ENCODE measurements at places on chromosomes 16 and 17.

- DNase-seq: no peak
Measured at GRCh38 chr16:55471448-55472097, 7.4 kb upstream of the MMP2 start.

DNA sequence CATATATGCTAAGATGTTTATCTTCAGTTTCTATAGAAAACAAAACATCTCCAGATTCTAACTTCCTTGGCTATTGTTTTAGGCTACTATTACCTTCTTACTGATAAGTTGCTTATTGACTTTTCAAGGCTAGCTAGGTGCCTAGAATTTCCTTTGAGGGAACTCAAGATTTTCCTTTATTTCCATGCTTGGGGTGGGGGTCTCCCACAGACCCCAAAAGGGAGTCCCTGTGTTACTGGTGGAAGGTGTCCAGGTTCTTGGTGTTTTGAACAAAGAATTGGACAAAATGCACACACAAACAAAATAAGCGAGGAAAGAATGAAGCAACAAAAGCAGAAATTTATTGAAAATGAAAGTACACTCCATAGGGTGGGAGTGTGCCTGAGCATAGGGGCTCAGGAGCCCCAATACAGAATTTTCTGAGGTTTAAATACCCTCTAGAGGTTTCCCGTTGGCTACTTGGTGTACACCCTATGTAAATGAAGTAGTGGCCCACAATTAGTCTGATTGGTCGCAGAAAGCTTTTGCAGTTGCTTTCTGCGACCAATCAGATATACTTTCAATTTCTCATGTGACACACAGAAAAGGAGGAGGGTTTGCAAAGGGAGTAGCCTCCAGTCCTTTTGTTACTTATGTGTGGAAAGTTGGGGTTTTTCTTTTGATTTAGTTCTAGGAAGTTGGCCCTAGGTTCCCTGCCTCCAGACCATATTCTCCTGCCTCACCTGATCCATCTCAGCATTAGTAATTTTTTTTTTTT is 67.5 kb downstream of the MARF1 start:
- no peak for DNase-seq

DNA sequence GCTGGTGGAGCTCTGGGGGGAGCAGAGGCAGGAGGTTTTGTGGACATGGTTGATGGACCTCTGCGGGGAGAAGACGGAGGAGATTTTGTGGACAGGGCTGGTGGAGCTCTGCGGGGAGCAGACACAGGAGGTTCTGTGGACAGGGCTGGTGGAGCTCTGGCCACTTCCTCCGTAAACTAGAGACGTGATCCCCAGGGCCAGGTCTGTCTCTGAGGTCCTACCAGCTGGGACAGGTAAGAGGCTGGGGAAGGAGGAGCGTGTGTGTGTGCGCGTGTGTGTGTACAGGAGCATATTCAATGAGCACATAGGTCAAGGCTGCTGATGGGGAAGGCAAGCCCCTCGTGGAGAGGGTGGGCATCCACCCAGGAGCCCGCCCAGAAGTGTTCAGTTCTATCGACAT is 20.6 kb downstream of the RPH3AL start:
- DNase-seq: no peak

GRCh38 chr16:58853854-58854791 is 120.0 kb upstream of the GOT2 start:
- DNase-seq: no peak

GRCh38 chr17:27947005-27947406 is 53.8 kb upstream of the LYRM9 start:
- peak; percentile 76 for DNase-seq

GRCh38 chr17:49576088-49576916 is 631 bp downstream of the NXPH3 start:
- peak; percentile 26 for DNase-seq

- DNase-seq: no peak
Measured at GRCh38 chr17:47013341-47013740, 34.3 kb upstream of the RPRML start.

- no peak for DNase-seq
Measured at GRCh38 chr17:19973156-19973555, 4.5 kb downstream of the AKAP10 start.

DNA sequence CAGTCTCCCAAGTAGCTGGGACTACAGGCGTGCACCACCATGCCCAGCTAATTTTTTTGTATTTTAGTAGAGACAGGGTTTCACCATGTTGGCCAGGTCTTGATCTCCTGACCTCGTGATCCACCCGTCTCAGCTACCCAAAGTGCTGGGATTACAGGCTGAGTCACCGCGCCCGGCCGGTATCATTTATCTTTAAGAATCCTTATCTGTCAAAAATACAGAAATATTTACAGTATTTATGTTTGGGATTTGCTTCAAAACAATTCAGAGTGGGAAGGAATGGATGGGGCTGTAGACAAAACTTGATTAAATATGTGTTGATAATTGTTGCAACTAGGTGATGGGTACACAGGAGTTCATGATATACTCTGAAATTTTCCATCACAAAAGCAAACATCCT is 2.9 kb downstream of the BECN1 start:
- DNase-seq: no peak

DNA sequence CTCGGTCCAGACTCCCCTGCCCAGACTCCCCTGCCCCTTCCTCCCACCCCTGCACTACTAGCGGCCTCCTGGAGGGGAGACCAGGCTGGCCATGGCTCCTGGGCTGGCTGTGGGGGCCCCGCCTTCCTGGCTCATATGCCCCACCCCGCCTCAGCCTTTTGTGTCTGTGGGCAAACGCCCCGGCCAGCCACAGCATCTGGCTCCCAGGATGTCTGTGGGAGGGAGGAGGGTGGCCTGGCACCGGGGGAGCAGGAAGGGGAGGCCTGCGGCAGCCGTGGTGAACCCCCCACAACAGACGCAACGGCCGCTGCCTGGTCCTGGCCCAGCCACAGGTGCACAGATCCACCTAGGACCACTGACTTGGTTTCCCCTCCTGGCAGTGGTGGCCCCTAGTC is 32.9 kb downstream of the BAHCC1 start:
- peak; percentile 65 for DNase-seq

DNA sequence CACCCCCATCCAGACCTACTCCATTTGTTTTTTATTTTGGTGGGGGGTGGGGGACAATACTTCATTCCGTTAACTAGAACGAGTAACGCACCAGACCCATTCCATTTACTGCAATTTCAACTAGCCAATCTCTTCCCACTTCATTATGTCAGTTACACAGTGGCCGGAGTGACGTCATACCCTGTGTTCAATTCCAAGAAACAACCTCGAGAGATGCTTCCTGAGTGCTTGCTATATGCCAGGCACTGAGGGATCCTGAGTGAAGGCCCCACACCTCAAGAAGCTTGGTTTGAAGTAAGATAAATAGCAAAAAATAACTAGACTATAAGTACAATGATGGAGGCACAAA is 9.1 kb upstream of the SIAH1 start:
- no peak for DNase-seq

DNA sequence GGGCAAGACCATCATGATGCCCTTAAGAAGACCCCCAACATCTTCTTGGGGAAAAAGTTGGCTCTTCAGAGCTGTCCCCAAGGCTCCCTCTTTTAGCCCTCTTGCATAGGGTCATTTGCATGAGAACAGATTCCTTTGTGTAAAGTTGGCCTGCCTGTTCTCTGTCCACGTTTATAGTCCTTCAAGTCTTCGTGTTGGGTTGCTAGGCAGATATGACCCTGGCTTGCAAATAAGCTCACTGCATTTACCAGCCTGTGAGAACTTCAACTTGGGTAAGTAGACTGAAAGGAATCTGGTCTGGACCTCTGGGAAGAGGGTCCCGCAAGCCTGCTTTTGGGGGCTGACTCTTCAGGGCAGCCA is 2.9 kb downstream of the ARSG start:
- DNase-seq: no peak

GRCh38 chr16:79206889-79207288 is 393.6 kb downstream of the MAF start:
- DNase-seq: no peak

- DNase-seq: peak; percentile 85
Measured at GRCh38 chr17:68435876-68436842, 21.1 kb downstream of the WIPI1 start.

DNA sequence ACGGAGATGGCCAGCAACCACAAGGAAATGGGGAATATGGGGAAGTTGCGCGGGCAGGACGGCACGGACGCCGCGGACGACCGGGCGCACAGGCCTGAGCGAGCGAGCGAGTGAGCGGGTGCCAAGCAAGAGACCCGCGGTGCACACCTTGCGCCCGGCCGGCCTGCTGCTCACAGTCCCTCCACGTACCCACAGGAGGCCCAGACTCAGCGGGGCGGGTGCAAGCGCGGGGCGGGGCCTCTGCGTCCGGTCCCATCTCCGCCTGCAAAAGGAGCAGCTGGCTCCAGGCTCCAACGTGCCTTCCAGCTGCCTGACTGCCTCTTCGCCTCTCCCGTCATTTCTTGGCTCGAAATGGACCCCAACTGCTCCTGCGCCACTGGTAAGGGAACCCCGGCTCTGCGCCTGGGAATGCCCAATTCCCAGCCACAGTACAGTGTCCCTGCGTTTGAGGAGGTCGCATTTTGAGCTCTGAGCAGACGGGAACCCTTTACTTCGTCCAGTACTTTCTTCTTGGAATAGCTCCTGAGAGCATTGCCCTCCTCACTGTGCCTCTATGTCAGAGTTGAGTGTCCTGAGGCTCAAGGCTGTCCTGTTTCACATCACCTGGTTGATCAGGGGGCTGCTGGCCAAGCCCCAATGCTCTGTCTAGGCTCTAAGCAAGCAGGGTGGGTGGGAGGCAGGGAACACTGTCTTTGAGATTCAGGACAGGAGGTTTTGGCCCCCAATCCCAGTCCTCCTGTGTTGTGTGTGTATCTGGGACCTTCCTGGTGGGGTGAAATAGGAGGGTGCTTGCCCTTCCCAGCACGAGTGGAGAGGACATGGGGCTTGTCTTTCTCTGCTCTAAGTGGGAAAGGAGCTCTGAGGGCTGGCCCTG is 8.1 kb upstream of the MT1E start:
- no peak for DNase-seq

DNA sequence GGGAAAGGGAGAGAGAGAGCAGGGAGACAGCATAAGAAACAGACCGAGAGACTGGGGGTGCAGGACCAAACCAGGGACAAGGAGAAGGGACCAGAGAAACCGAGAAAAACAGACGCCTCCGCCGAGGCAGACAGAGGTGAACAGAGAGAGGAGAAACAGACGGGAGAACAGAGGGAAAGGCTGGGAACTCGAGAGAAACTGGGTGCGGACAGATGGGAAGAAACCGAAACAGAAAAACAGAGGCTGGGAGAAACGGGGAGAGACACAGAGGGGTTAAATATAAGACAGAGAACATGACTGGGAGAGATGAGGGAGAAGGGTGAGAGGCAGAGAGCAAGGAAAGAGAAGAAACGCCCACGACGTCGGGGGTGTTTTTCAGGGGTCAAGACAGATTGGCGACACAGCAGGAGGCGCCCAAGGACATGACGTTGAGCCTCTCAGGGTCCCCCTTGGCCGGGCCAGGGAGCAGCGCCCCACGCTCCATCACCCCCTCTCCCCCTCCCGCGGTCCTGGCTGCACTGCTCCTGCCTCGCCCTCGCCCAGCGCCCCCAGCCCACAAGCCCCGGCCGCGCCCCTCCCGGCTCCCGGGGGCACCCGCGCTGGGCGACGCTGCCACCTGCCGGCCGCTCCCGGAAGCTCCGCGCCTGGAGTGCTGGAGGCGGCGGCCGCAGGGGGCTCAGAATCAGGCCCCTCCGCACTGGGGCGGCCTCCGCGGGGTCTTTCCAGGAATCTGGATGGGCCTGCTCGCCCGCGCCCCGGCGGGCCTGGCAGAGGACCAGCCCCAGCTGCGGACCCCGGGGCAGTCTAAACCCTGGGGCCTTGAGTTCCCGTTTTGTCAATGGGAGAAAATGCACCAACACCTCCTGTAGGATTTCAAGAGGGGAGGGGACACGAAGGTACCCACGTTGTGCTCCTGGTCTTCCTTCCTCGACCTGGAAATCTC is 1.3 kb upstream of the TMEM92 start:
- peak; percentile 82 for DNase-seq

DNA sequence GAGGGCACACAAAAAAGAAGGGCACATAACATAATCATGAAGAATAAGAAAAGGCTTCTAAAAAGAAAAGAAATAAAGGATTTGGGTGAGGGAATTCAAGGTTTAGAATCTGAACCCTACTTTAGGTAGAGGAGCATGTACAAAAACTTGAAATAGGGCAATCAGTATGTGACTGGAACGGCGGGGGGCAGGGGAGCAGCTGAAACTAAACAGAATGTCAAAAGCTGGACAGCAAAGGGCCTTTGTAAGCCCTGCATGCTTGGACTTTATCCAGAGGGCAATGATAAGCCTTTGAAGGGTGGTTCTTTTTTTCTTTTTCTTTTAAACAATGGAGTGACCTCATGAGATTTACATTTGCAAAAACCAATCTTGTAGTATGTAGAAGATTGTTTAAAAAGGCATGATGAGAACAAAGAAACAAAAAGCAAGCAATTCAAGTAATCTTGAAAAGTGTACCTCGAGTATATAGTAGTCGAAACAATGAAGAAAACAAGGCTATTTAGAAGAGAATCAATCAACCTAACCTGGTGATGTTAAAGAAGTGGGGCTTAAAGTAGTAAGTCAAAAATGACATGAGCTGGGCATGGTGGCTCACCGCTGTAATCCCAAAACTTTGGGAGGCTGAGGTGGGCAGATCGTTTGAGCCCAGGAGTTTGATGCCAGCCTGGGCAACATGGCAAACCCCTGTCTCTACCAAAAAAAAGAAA is 46.7 kb upstream of the ANKFY1 start:
- peak; percentile 54 for DNase-seq

DNA sequence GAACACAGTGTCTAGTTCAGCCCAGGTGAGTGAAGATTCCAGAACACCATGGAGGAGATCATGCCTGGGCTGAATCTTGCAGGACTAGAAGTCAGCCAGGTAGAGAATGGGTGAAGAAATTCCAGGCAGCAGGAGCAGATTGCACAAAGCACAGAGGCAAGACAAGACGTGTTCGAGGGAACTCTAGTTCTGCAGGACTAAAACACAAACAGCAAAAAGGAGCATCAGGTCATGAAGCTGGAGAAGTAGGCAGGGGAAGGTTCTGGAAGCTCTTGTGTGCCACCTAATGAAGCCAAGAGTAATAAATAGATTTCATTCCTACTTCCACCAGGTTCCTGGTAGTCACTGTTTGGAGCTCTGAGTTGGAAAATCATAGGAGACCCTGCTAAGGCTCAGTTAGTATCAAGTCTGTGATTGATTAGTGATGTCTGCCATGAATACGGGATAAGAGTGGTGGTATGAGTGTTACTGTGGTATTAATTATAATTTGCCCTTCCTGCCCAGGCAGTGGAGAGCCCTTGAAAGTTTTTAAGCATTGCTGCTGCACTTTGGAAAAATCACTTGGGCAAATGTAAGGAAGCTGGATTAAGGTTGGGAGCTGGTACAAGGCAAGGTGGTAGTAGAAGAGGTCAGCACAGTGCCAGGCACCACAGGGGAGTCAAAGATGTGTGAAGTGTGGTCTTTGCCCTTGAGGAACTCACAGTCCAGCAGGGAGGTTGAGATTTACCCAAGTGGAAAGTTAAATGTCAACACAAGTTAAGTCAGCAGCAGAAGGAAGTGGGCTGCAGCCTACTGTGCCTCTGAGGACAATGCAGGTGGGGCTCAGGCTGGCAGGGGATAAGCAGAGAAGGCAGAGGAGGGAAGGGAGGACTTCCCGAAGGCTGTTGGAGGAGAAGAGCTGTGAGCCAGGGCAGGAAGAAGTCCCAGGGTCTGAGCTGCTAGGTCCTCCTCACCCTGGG is 13.5 kb upstream of the FOXN1 start:
- no peak for DNase-seq

GRCh38 chr16:30896889-30897733 is 697 bp downstream of the CTF1 start:
- DNase-seq: peak; percentile 89

Data from posterior cingulate gyrus (tissue), 11 donors.